ENCODE measurements at places on chromosomes 2 and 18.

GRCh38 chr2:229725716-229726574 is 11.6 kb upstream of the DNER start:
- peak; percentile 87 for DNase-seq

DNA sequence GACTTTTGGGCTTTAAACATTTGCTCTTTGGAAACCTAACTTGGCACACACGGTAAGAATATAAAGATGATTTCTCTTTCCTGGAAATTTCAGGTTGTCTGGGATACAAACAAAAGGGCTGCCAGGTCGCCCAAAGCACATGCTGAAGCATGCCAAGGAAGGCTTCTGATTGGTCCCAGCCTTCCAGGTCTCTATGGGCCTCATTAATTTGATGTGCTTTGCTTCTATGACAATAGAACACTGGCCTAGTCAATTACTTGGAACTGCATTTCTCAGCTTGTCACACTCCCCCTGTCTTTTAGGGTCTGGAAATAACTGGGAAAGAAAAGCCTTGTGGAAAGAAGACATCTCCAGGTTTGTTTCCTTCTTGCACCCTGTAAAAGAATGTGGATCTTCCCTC is 228.9 kb downstream of the ADCYAP1 start:
- no peak for DNase-seq

- no peak for DNase-seq
These were observed 266.1 kb downstream of the ZNF385B start for GRCh38 chr2:179595284-179595683.

DNA sequence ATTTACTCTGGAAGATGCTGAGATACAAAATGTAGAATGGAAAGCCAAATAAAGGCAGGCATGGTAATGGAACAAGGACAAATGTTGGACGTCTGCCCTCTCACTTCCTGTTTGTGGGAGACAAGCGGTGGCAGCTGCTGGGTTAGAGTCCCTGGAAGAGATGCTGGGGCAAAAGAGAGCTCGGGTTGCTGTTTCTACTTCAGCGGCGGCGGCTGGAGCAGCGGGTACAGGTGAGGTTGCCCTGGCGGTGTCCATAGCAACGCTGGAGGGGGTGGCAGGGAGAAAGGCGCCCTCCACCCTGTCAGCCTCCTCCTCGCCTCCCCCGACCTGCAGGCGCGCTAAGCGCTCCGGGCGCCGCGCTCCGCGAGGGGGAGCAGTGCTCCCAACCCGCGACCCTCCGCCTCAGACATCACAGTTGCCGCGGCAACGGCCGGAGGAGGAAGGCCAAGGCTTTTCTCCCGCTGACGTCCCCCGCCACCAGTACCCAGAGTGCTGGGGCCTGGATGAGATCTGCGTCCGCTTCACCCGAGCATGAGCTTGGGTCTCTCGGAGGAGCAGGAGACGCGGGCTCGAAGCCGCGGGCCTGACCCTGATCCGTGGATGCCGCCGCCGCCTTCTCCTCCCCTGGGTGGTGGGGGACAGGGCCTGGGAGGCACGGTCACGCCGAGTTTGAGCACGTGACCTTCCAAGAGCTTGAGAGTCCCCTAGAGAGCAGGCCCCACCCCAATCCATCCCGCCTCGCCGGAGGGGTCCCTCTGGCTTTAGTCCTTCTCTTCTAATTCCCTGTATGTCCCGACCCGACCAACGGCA is 65.6 kb downstream of the NOL4 start:
- no peak for DNase-seq

DNA sequence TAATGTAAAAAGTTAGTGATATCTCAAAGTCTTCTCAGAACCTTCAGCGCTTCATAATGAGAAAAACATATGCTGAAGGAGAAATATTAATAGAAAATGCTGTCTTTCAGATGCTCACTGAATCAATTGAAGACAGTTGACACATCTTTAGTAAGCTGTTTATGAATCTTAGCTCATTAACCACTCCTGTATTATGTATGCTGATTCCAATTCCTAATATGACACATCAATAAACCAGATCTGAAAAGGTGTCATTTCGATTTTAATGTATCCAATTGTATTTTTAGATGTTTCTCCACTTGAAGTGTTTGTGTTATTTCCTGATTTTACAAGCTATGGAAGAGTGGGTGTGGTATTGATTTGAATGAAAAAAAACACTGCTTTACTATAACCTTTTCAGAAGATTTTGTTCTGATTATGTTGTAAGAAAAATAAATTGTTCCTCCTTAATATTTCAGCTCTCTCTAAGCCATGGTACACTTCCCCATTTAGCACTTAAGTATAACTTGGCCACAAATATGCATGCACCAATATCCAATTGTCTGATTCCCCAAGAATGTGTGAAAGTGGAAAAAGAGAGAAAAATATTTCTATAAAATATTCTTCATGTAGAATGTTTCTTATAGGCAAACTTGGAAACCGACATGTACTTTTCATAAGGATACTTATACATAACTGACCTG is 569.8 kb downstream of the ARHGAP15 start:
- no peak for DNase-seq

GRCh38 chr18:59540780-59541179 is 156.4 kb downstream of the CCBE1 start:
- no peak for DNase-seq

- peak; percentile 68 for DNase-seq
These were observed 80.0 kb upstream of the ERBB4 start for GRCh38 chr2:212618636-212619035.

DNA sequence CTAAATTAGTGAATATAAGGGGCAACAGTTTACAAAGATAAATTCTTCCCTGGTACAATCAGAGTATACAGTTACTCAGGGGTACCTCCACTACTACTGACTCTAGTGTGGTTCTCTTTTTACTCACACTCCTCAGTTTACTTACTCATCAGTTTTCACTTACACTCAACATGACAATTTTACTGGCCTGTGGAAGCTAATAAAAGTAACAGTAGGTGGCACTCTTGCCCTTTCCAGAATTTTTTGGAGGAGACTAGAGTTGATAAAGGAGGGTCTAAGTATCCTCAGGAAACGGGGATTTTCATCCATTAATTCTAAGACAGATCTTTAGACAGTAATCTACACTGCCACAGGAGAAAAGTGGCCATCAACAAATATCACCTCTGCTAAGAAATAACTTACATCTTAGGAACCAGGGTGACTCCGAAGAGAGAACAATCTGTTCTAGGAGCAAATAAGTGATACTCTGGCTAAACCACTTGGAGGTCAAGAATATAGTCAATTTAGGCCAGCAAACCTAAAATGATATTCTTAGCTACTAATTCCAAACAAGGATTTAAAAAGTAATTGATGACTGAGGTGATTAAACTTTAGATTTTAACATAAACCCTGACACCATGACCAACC is 61.3 kb downstream of the ATL2 start:
- DNase-seq: peak; percentile 60

GRCh38 chr2:39377226-39377939 is 59.7 kb downstream of the MAP4K3 start:
- DNase-seq: no peak

GRCh38 chr18:35553300-35553699 is 28.2 kb upstream of the GALNT1 start:
- no peak for DNase-seq

Data from HT1080 (cell line).